ENCODE measurements at places on chromosomes 6 and 20.

GRCh38 chr6:144330017-144330987, 45.2 kb downstream of the UTRN start:
- no peak for DNase-seq

- DNase-seq = no peak
These were observed 82.4 kb downstream of the ZNF292 start for GRCh38 chr6:87237804-87238203.

DNA sequence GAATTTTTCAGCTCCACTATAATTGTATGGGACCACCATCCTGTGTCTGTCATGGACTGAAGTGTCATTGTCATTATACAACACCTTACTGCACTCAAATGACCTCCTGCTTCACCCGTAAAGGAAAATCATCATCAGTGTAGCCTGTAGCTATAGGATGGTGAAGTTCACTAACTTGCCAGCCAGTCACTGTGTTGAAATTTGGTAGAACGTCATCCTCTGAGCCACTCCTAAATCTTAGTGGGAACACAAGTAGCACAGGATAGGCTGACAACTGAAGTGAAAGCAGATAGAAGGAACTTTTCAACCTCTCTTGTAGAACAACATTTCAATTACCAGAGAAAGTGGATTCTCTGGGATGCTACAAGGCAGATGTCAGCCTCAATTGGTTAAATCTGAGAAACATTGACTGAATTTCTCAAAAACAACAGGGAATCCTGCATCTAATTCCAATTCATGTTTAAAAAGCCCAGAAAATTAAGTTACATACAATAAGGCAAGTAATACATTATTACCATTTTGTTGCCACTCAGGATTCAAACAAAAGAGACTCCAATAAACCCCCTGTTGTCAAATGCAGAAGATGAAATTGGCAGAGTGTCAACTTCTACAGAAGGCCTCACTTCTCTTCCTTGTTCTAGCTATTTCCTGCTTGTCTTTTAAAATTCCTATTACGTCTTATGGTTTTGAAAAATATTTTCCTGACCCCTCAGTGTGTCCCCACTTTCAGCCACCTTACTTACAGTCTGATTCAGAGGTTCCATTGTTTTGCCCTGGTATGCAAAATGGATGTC, 647.9 kb upstream of the AGPAT4 start:
- DNase-seq = no peak

- peak; percentile 19 for DNase-seq
These were observed 178.7 kb downstream of the TAF4 start for GRCh38 chr20:61886721-61887595.

- no peak for DNase-seq
These were observed 44.5 kb downstream of the ADGRF1 start for GRCh38 chr6:46997646-46998045.

DNA sequence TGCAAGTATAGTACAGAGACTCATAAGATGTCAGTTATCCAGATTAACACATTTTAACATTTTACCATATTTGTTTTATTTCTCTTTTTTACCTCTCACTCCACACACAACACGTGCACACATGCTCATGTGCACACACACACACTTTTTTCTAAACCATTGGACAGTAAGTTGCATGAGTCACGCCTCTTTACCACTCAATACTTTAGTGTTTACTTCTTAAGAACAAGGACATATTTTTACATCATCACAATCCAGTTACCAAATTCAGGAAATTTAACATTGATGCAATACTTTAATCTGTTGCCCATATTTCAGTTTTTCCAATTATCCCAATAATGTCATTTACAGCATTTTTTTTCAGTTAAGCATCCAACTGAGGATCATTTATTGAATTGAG, 109.0 kb downstream of the RIN2 start:
- DNase-seq = peak; percentile 50

DNA sequence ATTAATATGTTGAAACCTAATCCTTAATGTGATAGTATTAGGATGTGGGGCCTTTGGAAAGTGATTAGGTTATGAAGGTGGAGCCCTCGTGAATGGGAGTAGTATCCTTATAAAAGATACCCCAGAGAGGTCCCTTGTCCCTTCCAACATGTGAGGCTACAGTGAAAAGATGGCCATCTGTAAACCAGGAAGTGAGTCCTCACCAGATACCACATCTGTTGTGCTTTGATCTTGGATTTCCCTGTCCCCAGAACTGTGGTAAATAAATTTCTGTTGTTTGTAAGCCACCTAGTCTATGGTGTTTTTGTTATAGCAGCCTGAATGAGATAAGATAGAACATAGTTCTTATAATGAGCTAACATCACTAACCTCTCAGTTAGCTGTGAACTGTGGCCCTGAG, 16.6 kb upstream of the CALHM6 start:
- DNase-seq = no peak

- no peak for DNase-seq
These were observed 23.2 kb downstream of the OR2H2 start for GRCh38 chr6:29608131-29608530.

DNA sequence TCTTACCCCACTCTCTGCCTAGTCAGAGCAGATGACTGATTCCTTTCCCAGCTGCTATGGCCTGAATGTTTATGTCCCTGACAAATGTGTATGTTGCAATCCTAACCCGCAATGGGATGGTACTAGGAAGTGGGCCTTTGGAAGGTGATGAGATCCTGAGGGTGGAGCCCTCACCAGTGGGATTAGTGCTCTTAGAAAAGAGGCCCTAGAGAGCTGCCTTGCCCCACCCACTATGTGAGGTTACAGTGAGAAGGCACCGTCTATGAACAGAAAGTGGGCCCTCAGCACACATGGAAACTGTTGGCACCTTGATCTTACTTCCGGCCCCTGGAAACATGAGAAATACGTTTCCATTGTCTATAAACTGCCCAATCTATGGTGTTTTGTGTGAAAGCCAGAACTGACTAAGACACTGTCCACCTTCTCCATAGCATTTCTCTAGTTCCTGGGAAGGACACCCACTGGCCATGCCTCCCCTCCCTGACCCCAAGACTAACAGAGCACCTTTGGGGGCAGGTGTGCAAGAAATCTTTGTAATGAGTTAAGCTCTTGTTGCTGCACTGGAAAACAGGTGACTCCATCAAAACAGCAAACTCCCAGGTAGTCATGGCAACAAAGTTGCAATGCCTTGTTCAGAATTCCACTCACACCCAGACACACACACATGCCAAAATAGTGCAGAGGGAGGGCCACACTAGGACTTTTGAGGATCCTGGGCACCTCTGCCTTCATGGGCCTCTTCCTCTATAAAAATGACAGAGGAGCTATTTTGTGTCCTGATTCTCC, 16.2 kb downstream of the GABRR2 start:
- peak; percentile 54 for DNase-seq

GRCh38 chr20:23641936-23642751, 4.4 kb upstream of the CST3 start:
- peak; percentile 80 for DNase-seq

DNA sequence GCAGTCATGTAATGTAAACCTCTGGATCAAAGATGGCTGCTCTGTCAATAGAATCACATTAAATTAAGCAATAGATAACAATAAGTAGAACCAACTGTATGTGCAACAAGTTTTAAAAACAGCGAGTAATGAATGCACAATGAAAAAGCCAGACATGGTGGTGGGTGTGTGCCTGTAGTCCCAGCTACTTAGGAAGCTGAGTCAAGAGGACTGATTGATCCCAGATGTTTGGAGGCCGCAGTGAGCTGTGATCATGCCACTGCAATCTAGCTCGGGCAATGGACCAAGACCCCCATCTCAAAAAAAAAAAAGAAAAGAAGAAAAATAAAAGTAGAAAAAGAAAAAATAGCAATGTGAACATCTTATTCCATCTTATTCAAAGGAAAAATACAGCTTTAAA, 558.7 kb upstream of the MMS22L start:
- DNase-seq = peak; percentile 70

GRCh38 chr20:12902992-12903391, 105.8 kb upstream of the SPTLC3 start:
- DNase-seq = no peak

DNA sequence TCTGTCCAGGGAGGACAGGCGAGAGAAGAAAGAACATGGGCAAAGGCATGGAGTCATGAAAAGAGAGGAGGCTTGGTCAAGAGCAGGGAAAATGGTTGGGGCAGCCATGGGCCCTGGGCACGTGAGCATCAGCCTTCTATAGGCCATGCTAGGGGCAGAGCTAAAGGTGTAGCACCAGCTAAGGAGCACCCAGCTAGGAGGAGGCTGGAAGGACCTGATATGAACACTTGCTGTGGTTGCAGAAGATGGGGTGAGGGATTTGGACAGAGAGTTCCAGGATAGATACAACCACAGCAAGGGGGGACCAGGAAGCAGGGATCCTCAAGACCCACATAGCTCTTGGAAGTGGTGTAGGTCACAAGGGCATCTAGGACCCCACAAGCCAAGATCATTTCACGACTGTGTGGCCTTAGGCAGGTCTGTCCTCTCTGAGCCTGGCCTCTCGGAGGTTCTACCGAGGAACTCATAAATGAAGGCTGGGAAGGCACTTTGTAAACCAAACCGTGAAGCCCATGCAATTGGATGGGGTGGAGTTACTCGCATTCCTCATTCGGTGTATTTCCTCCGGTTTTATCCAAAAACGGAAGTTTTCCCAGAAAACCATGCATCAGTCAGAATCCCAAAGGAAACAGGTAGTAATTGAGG, 74.0 kb upstream of the TOP1 start:
- no peak for DNase-seq

GRCh38 chr6:126030045-126030444, 43.7 kb downstream of the TRMT11 start:
- no peak for DNase-seq

DNA sequence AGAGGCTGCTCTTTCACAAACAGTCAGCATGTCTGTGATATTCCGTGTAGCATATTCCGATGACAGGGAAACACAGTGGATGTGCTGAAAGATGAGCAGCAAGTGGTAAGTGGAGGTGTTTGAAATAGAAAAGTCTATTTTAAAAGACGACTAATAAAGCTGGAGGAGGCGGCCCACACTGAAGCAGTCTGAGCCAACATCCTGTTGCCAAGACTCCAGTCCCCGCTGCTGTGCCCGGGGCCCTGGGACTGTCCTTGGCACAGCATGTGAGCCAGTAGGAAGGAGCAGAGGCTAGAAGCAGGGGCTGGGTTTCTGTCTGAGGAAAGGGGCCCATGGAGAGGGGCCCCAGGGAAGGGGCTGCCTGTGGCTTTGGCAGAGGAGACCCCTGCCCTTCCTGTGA, 351.5 kb upstream of the CHD6 start:
- no peak for DNase-seq

DNA sequence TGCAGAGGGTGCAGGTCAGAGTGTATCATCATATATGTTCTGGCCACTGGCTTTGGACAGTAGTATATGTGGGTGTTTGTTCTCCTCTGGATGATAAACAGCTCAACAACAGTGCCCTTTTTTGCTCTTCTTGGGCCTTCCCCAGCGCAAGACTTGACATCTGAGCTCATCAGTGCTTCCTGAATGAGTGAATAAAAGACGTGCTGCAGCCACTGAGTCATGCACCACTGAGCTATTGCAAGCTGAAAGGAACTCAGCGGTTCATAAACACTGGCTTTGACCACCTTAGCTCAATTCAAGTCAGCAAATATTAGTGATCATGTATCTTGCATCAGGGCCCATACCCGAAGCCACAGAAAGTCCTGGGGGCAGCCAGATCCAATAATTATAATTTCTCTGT, 105.3 kb upstream of the KCNG1 start:
- DNase-seq = peak; percentile 92

DNA sequence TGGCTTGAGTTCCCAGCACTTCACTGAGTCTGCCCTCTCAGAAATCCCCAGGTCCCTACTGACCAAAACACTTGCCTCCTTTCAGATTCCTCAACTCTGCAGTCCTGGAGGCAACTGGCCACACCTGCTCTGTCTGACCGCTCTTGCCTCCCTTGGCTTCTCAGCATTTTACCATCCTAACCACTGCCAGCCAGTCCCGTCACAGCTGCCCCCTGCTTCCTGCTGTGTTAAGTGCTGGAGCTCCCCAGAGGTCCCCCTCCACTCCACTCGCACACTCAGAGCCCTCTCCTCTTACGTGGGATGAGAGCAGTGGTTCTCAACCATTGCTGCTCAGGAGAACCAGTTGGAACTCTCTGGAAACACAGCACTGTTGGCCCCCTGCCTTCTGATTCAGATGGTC, 20.5 kb downstream of the ADAT2 start:
- no peak for DNase-seq

GRCh38 chr6:148501178-148501590, 158.5 kb downstream of the SASH1 start:
- DNase-seq = peak; percentile 98

GRCh38 chr6:79610306-79611009, 20.7 kb upstream of the SH3BGRL2 start:
- DNase-seq = no peak

GRCh38 chr6:12602951-12603672, 113.5 kb upstream of the PHACTR1 start:
- DNase-seq = no peak

GRCh38 chr6:150142097-150142669, 661 bp upstream of the PPP1R14C start:
- DNase-seq = peak; percentile 5

DNA sequence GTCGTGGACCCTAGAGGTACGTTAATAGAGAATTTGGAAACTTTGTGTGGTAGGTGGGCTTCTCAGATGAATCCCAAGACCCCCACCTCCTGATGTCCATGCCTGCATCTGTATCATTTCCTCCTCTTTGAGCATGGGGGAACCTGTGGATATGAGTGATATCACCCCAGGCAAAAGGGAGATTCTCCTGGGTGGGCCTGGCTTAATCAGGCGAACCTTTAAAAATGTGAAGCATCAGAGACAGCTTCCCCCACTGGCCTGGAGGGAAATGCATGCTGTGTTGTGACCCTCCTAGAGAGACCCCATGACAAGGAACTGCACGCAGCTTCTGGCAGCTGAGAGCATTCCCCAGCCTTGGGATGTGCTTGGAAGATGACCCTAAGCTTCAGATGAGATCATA, 180.9 kb downstream of the MBOAT1 start:
- DNase-seq = no peak

DNA sequence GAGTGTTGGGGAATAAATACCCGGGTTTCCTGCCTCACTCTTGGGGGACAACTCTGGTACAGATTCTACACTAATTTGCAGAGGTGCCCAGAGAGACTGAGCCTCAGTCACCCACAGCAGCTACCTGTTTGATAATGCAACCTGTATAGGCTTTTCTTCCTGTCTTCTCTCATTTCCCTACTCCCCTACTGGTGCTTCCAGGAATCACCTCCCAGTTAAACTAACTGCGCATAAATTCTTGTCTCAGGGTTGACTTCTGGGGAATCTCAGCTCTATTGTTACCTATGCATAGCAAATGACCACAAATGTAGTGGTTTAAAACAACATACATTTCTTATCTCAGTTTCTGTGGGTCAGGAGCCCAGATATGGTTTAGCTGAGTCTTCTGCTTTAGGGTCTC, 11.3 kb downstream of the OCSTAMP start:
- no peak for DNase-seq

GRCh38 chr20:39954621-39955020, 734.4 kb downstream of the MAFB start:
- no peak for DNase-seq

GRCh38 chr6:39421383-39422225, 99.1 kb upstream of the KCNK16 start:
- DNase-seq = no peak
